ENCODE measurements at places on chromosomes 7 and 10.

- peak; percentile 29 for DNase-seq
Measured at GRCh38 chr10:69088471-69088769, 517 bp downstream of the SRGN start.

DNA sequence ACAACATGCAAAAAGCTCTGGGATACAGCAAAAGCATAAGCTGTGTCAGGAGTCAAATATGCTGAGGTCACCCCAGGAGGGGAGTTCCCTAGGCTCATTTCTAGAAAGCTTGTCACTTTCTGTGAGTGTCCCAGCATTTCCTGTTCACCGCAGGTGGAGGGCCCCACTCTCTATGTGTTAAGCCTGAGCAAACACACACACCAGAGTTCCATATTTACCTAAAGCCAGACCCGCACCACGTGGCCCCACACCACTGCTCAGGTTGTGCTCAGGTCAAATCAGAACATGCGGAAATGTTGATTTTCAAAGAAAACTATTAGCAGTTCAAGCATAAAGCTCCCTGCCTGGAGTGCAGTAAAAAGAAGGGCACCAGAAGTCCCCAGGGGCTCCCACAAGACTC lies 259.6 kb upstream of the PPP2R2D start:
- DNase-seq, result no peak

DNA sequence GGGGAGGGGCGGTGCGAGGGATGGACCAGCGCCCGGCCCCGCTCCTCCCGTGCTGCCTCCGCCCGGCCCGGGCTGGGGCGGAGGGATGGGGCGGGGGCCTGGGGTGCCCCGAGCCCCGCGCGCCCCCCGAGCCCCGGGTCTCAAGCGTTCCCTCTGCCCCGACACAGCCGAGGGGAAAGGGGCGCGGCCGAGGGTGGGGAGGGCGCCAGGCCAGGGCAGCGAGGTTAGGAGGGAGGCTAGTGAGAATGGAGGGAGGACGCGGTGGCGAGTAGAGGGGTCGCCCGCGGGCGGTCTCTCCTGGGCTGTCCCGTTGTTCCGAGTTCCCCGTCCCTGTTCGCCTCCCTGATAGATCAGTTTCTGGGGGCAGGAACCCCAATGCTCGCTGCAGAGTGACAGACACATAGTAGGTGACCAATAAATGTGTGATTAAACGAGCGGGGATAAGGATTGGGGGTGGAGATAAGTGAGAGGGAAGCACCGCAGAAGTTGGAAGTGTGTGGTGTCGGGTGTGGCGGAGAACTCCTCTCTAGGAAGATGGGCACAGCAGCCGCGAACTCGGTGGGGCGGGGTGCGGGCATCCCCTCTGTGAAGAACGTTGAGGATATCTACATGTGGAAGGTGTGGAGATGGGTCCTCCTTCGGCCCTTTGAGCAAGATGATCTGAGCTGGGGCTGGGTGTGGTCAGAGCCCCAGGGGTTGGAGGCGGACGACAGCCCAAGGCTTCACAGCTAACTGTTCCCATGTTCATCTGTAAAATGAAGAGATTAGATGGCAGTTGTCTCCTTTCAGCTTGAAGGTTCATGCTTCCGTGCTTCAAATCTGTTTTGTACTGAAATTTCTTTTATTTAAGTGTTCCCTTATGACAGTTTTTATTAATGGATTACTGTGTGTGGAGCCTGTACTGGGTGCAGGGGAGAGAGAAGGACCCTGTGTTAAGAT lies 580 bp downstream of the ZNF775 start:
- DNase-seq, result no peak

DNA sequence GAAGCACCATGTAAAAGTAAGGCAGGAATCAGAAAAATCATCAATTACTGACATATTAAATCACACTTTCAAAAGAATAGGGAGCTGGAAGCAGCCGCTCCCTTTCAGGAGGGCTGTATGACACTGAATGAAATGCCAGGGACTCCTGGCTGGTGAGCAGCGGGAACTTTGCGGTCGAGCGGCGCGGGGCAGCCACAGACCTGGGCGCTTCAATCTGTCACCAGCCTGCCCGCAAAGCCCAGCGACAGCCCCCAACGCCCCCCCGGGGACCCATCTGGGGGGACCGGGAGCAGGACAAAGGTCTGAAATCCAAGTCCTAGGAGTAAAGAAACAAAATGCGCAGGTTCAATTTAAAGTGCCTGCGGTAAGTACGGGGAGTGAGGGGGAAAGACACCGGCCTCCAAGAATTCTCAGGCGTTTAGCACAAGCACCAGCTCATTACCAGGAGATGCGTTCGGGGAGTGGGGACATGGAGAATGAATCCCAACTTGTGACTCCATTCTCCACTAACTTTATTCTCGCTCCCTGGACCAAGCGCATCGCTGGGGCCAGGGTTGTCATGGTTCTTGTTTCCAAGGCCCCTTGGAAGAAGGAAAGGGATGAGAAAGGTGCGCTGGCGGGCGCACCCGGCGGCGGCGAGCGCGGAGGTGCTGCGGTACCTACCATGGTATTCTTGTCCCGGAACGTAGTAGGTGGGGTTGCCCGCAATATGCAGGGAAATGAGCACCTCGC lies 824 bp downstream of the RELN start:
- no peak for DNase-seq

DNA sequence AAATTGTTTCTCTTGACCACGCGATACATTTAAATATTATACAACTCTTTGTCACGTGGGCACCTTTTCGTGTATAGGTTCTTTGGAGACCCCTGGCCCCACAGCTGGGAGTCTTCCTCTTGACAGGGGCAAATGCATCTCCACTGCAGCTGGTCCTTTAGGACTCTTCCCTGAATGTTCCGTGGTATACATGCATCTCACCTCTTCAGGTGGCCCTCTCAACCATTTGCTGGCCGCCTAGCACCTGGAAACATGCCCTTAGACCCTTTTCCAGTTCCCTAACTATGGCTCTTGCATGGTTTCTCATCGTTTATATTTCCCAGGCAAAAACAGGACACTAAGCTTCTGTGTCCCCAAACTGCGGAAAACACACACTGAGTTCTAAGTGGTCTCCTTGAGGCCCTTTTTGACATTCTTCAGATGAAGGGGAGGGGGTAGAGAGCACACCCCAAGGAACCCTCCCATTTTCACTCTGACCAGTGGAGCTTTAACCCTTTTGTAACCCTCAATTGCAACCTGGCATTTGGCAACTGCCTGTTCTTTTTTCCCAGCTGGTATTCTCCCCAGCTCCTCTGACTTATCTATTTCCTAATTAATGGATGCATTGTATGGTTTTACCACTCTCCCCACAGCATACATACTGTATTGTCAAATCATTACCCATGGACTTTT lies 20.6 kb downstream of the HNRNPA2B1 start:
- no peak for DNase-seq

DNA sequence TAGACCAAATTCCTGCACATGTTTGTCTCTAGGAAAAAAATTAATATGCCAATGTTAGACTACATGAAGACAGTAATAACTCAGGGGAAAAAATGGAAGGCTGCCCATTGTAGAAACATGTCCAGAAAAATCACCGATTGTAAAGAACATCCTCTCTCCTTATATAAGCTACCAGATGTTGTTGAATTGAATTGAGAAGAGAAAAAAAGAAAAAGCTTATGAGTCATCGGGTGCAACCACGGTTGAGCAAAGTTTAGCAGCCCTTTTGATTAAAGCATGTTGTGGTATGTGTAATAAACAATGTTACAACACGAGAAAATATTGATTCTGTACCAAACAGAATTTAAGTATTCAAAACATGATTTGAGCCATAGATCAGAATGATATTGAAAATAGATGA lies 102.3 kb upstream of the ARHGAP21 start:
- DNase-seq, result no peak

DNA sequence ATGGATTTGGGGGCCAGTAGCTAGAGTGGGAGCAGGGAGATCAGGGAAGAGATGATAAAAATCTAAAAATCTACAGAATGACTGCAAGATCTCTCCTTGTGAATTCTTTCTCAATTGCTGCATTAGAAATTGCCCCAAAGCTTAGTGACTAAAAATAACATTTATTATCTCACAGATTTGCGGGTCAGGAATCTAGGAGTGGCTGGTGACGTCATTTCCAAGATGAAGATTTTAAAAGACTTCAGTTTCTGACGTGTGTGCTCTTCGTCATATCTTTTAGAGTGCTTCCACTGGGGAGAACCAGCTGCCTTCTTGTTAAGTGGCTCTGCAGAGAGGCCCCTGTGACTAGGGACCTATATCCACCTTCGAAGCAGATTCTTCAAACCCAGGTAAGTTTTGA lies 112.6 kb downstream of the DGKI start:
- no peak for DNase-seq

- DNase-seq, result peak; percentile 30
Measured at GRCh38 chr10:73744664-73744975, 448 bp downstream of the SEC24C start.

DNA sequence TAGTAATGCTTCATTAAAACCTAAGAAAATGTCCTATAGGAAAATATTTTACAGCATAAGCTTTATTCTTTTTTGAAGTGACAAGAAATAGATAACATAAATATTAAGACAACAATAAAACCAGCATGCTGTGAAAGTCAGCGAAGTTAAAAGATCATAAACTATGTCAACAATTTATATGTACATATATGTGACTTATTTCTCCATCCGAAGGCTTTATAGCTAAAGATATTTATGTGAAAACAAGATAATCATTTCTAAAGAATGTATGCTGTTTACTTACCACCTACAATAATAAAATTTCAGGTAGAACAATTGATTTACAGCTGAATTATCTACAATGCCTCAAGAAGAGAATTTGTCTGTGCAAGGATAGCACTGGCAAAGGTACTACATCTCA lies 283.4 kb downstream of the CRPPA start:
- no peak for DNase-seq

DNA sequence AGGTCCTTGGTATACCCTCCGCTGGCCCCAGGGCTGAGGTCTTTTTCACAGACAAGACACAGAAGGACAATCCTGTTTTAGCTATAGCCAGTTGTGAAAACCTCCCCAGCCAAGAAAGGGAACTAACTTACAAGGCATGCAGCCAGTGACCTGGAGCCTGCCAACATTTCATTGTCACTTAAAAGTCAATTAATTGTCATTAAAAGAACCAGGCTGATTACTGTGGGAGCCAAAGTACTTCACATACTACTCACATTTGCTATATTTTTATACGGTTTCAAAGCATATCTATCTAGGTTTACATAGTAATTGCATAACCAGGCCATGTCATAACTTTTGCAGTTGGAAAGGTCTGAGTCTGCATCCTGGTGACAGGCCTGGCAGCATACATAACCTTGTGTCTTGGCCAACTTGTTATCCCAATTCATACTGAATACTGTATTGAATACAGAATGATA lies 31.1 kb downstream of the NRBF2 start:
- DNase-seq, result no peak
